ENCODE measurements at places on chromosomes 5 and 9.

- no peak for DNase-seq
These were observed 76.9 kb upstream of the ZNF608 start for GRCh38 chr5:124823380-124823779.

GRCh38 chr5:135246923-135247795 lies 151.9 kb downstream of the MACROH2A1 start:
- DNase-seq = peak; percentile 94

GRCh38 chr9:74117731-74118130 lies 379.4 kb upstream of the RORB start:
- no peak for DNase-seq

DNA sequence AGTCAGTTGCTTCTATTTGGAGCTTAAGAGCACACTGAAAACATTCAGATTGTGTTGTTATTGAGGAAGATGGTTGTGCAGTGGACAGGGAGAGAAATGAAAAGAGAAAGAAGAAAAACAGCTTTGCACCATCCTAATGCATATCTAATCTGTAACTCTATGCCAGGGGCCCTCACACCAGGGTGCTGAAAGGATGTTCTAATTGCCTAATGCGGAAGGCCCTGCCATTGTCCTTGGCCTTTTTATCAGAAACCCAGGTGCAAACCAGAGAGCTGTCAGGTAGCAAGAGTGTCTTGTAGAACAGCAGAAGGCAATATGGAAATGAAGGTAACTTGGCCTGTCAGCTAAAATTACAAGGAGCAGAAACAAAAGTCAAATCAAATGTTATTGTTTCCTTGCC lies 384.5 kb upstream of the PIK3R1 start:
- no peak for DNase-seq

GRCh38 chr9:115944166-115944948 lies 209.2 kb upstream of the PAPPA start:
- DNase-seq = peak; percentile 100

DNA sequence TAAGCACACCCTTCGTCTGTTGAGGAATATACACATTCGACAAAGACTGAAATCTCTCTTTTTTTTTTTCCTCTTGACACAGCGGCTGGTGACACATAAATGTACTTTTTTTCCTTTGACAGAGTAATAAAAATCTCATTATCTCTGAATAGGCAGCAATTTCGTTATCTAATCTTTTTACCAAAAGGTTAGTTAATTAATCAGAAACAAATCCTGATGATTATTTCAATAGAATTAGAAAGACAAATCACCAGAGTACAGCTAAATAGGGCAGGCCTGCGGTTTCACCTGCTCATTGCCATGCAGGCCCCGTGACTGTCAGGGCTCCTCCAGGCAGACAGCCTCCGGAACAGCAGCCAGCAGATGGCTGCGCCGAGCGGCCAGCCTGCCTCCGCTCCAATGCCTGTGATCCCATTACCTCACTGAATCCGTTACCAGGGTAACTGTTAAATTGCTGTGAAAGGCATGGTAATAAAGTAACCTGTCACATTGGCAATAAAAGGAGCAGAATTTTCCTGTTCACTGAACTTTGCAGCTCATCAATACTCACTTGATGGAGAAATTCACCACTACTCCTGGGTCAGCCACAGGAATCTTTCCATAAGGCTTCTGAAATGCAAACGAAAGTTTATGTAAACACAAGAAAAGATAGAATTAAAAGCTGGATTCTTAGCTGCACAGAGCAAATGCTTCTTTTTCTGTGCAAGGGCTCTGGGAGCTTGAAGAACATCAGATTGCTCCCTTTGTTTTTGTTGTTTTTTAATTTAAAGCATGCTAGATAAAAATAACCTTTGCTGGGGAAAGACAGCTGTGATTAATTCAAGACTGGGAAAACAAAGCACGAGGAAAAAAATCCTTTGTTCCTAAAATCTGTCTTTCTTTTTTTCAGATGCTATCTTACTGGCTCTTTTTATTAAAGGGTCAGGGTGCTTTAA lies 666.4 kb upstream of the ZNF608 start:
- peak; percentile 83 for DNase-seq

- DNase-seq = peak; percentile 77
These were observed 71.4 kb downstream of the LRSAM1 start for GRCh38 chr9:127522727-127523126.

DNA sequence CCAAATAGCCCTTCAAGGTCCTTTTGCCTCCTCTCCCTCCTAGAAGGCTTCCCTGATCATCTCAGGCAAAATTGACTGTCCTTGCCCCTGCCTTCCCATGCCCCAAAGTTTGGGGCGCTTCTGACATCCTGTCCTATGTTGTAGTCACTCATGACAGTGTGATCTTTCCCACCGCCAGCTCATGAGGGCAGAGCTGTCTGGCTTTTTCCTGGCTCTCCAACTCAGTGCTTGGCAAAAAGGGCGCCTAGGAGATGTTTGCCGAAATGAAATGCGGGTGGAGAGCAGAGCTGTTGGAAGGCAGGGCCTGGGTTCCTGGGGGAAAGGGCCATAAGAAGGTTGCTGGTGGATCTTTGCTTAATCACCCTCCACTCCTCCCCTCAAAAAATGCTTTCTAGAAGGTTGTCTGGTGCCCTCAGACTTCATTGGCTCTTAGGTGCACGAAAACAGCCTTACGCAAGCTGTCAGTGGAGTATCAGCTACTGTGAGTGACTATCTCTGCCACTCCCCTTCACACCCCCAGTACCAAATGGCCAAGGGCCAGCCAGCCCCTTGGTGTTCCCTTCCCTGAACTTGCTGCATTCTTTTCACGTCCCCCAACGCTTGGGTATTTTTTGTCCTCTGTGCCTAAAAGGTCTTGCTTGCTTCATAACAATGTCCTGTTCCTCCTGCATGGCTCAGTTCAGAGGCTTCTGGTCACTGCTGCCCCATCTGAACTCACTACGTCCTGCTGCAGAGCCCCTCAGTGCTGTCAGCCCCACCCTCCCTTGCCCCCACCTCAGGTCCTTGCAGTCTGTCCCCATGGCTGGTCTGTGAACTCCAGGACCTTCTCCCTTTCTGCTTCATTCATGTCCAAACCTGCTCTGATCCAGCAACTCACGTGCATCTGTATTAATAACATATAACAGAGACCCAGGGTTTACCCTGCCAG lies 2.6 kb upstream of the SLC25A51 start:
- no peak for DNase-seq

- no peak for DNase-seq
These were observed 69.8 kb downstream of the RPS23 start for GRCh38 chr5:82208371-82208770.

- peak; percentile 20 for DNase-seq
These were observed 341.4 kb downstream of the ARHGEF28 start for GRCh38 chr5:73967347-73967746.
